Activated T-helper 1 cell treated with anti-CD3 and anti-CD28 coated beads, Interleukin-2, amount 50 U/mL, for 16 hours (primary cell): ENCODE measurements at places on chromosomes 1 and 21.

DNA sequence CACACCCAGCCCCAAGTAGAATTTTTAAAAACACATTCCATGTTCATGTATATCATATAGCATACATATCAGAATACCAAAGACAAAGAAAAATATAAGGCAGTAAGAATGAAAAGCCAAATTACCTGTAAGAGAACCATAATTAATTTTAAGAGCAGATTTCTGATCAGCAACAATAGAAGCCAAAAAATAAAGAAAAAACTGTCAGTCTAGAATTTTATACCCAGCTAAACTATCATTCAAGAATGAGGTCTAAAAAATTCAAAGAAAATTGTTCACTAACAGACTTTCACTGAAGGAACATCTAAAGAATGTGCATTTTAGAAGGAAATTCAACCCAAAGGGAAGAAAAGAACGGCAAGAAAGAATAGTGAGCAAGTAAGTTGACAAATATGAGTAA is 10.6 kb upstream of the FUCA1 start:
- DNase-seq, result no peak

DNA sequence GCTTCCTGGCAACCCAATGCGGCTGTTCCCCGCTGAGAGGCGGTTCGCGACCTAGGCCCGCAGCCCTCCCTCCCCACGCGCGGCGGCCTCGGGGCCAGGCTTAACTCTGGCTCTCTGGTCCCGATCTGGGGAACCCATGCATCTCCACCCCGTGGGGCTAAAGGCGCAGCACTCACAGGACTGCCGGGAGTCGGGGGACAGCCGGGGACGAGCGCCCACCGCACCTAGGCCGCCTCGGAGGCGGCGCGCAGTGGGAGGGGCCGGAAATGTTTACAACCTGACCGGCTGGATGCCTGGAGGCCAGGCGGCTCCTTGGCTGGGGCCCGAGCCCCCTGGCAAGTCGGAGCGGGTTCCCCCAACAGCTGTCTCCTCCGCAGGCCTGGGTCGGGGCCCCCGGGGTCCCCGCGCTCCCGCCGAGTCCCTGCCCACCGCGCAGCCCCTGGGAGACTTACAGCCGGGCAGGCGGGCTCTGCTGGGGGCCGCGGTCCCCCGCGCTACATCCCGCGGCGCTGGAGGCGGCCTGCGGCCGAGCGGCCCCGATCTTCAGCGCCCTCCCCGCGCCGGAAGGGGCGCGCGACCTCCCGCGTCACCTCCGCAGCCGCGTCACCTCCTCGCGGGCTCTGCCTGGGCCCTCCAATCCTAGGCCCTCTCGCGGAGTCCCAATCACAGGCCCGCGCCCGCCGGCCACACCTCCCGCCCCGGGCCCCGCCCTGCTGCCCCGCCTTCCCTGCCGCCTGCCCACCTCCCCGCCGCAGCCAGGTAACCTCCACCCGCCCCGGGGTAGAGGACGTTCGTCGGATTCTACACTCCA is at the start of gene ADIPOR1:
Gene ADIPOR1 (minus strand): TSS at position 580 of the 811 bp plus-strand sequence. CDS start 7,242 bp downstream, outside the sequence.
- DNase-seq, result peak; percentile 93

DNA sequence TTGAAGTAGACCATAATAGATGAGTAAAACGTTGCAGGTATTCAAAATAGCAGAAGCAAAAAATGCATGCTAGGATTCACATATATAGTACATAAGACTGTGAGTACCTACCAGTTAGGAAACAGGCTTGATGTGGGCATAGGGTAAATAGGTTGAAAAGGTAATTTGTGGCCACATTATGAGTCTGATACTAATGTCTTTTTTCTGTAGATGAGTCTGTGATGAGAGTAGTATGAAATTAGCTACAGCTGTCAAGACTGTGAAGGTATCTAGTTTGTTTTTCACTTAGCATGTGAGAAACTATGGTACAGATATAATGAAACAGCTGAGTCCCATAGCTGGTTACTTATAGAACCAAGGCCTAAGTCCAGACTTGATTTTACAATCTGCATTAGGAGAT is 12.4 kb upstream of the SPATA1 start:
- DNase-seq, result no peak

DNA sequence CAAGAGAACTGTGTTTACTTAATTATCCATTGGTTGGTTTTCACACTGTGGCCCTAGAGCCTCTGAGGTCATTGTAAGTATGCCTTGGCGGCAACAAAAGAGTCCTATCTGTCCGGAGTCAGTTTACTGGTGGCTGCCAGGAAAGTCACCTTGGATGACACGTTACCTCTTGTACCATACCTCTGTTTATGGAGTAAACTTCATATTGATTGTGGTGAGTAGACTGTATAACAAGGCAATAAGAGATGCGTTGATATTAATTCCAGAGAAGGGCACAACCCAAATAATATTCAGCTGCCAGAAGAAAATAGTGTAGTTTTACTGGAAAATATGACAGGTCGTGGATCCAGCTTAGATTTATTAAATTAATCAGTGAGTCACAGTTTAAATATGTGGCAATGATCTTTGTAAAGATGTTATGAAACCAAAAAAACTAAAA is 20.4 kb upstream of the KIF14 start:
- no peak for DNase-seq

DNA sequence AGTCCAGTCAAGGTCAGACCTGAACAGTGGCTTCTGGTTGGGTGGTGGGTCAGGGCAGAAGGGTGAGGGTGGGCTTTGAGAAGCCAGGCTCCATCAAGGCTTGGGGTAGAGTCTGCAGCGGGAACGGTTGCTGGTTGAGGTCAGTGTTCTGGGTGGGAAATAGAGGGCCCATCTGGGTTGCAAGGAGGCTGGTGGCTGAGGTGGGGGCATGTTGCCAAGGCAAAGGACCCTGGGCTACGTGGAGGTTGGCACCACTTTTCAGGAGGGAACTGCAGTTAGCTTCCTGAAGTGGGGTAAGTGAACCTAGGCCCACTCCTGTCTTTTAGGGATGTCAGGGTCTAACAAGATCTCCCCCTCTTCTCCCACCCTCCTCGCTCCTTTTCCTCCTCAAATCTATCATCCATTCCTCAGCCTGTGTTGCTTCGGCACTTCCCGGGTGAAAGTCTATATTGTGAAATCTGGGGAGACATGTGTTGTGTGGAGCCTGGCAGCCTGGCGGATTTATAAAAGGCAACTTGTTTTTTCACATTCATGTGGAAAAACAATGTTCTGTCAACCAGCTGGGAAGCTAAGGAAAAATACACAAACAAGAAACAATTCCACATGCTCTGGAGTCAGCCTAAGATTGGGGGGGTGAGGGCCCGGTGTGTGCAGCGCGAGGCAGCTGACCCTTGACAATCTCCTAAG is 1.5 kb downstream of the IL22RA1 start:
- DNase-seq, result no peak

DNA sequence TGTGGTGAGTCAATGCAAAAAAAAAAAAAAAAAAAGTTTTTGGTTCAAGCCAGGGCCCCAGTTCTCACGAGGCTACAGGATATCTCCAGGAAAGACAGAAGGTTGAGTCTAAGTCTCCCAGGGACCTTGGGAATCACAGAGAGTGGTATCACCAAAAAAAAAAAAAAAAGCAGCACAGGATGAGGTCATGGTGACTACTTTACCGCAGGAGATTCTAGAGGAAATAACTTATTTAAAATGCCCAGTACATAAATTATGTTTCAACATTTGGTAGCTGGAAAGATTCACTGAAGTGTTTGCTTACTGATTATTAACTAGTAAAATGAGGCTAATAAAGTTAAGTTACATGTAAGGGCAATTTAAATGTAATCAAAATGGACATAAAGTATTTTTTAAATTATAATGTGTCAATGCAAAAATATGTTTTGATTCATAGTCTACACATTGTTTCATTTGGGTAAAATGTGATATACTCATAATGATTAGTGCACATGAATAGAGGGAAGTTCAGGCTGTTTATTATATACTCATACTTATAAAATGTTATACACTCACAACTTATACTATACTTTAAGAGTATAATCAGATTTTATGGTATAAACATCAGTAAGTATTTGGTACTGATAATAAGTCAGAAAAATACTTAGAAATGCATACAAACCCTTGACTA is 84.1 kb downstream of the PLPPR5 start:
- DNase-seq, result no peak

- no peak for DNase-seq
These were observed 555.8 kb downstream of the PLA2G4A start for GRCh38 chr1:187384504-187384903.

GRCh38 chr1:26844424-26845196 is 18.1 kb downstream of the ZDHHC18 start:
- DNase-seq, result no peak

- DNase-seq, result no peak
These were observed 41.7 kb downstream of the USP48 start for GRCh38 chr1:21741206-21741605.

DNA sequence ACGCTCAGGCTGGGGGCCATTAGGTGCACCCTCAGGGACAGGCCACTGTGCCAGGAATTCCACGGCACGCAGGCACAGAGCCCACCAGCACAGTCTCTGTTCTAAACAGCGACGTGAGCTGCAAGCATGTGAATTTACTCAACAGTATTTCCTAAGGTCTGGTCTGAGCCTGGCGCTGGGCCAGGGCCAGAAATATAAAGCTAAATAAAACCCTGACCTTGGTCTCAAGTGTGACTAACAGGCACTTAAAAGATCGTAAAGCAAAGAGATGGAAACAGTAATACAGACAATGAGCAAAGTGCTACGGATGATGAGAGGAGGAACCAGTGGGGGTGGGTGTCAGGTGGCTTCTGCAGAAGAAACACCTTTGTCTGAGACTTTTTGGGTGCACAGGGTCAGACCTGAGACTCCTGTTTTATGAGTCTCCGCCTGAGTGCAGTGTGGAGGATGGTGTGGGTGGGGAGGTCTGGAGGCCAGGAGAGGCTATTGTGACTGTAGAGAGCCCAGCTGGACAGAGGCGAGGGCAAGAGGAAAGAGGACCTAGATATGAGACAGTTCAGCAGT is 53.4 kb upstream of the EDN2 start:
- no peak for DNase-seq

DNA sequence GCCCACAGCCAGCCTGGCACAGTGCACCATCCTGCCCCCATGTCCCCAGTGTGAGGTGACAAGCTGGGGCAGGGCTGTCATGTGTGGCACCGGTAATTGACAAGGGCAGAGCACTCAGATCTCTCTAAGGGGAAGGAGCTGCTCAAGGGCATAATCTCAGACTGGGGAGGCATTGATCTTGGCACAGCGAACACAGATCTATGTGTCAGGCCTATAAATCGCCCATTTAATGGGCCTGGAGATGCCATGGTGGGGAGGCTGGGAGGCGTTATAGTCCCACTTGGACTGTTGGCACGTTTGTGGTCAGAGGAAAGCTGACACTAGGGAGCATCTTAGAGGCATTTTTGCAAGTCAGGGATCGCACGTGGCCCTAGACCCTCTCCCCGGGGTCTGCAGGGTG is 594.1 kb downstream of the PTPRU start:
- DNase-seq, result no peak

DNA sequence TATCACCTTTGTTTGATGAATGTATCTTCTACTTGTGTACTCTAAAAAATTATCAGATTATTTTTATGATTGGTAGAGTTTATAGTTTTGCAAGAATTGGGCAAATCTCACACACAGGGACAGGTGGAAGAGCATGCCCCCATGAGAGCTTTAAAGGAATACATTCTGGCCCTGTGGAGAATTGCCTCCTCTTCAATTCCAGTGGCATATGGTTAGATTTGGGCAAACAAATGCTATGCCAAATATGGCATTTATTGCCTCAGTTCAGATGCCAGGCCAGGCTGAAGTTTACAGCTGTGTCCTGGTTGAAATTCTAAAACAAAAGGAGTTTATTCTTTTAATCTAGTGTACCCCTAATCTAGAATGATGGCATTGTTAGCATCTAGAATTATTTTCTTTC is 162.4 kb upstream of the CACYBP start:
- no peak for DNase-seq

- no peak for DNase-seq
These were observed 36.9 kb upstream of the COA6 start for GRCh38 chr1:234336359-234336758.

- no peak for DNase-seq
These were observed 4.6 kb upstream of the CTPS1 start for GRCh38 chr1:40974945-40975344.

GRCh38 chr1:25557543-25557942 is 14.1 kb downstream of the LDLRAP1 start:
- no peak for DNase-seq

GRCh38 chr1:209774592-209774991 is 9.8 kb downstream of the C1orf74 start:
- DNase-seq, result no peak
